ENCODE measurements at places on chromosomes 6 and 20.

GRCh38 chr6:120826253-120826652 is 508.0 kb downstream of the TBC1D32 start:
- no peak for DNase-seq

- DNase-seq, result no peak
These were observed 1.5 kb downstream of the RXRB start for GRCh38 chr6:33198853-33199436.

GRCh38 chr6:130896249-130896648 is 69.0 kb downstream of the SMLR1 start:
- no peak for DNase-seq

DNA sequence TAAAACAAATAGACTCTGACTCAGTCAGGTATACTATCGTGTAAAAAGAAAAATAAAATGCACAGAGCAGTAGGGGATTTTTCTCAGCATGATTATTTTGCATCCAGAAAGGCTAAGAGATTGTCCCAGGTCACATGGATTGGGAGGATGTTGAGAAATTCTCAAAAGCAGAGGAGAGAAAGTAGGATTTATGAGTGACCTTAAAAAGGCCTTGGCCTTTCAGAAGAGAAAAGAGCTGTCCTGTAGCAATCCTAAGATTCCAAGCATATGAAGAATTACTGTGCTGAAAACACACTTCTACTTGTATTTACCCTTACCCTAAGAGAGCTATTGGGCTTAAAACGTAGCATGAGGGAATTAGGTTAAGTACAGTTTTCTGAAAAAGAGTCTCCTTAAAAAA is 149.7 kb upstream of the ENPP5 start:
- DNase-seq, result no peak

DNA sequence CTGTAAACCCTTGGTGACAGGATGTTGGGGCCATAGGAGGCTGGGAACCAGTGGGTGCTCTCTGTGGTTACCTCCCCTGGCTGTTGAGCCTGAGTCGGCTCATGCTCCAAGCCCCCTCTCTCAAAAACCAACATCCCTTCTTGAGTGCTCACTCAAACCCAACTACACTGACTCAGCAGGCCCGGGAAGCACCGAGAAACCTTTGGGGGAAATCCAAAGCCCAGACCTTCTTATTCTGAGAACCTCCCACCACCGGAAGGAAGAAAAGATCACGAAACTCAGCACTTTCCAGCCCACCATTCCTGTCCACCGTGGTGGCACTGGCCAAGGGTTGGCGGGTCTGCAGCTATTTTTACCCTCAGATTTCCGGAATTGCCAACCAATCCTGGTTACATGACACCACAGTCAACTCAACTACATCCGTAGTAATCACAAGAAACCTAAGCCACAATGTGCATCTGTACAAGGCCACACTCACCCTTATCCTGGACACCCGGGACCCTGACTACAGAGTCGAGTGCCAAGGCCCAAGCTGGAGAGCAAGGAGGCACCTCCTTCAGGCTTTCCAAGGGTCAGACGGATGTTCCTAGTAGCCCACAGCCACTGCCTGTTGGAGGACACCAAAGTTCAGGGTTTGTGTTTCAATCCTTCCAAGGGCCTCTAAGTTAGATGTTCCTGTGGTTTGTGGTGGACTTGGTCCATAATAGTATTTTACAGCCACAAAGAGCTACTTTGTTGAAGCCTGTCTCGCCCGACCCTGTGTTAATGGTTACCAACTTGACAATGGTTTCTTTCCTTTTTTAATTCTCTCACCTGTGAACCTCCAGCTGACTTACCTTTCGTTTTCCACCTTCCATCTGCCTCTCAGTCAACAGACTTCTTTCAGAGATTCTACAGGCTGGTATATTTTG is 317.0 kb downstream of the CDC5L start:
- DNase-seq, result no peak

- DNase-seq, result no peak
These were observed 30.2 kb downstream of the ZHX3 start for GRCh38 chr20:41287327-41287726.

GRCh38 chr6:72522735-72523141 is 99.1 kb upstream of the KCNQ5 start:
- no peak for DNase-seq

- DNase-seq, result no peak
These were observed 92.6 kb upstream of the SOX4 start for GRCh38 chr6:21501021-21501354.

GRCh38 chr20:35467339-35468224 is 12.2 kb downstream of the CEP250 start:
- DNase-seq, result no peak

DNA sequence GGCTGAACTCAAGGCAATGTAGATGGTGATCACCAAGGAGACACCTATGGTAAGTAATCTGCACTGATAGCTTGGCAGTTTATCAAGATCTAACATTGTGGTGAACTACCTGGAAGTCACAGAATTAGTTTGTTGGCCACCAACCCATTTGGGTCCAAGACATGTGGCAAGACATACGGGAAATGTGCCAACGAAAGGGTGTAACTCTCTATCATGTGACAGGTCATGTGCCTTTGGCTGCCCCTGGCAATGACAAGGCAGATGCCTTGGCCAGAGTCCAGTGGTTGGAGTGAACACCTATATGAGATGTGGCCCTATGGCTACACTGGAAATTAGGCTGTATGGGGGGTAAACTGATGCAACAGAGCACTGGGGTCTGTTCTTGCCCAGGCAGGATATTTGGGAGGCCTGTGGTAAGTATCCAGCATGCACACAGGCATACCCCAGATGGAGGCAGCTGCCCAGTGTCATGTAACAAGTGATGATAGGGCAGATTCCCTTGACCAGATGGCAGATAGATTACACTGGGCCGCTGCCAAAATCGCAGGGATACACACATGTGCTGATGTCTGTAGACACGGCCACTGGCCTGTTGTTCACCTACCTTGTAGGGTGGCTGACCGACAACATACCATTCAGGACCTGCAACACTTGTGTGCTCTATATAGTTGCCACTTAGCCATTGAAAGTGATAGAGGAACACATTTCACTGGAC is 35.5 kb upstream of the HSF2 start:
- no peak for DNase-seq

DNA sequence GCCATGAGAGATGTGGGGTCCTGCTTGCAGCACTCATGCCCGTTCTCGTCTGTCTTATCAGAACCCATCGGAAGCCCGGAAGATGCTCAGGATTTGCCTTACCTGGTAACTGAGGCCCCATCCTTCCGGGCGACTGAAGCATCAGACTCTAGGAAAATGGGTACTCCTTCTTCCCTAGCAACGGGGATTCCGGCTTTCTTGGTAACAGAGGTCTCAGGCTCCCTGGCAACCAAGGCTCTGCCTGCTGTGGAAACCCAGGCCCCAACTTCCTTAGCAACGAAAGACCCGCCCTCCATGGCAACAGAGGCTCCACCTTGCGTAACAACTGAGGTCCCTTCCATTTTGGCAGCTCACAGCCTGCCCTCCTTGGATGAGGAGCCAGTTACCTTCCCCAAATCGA is 8.3 kb downstream of the PI16 start:
- DNase-seq, result no peak

GRCh38 chr6:130661077-130661476 is 166.1 kb upstream of the SMLR1 start:
- DNase-seq, result no peak

DNA sequence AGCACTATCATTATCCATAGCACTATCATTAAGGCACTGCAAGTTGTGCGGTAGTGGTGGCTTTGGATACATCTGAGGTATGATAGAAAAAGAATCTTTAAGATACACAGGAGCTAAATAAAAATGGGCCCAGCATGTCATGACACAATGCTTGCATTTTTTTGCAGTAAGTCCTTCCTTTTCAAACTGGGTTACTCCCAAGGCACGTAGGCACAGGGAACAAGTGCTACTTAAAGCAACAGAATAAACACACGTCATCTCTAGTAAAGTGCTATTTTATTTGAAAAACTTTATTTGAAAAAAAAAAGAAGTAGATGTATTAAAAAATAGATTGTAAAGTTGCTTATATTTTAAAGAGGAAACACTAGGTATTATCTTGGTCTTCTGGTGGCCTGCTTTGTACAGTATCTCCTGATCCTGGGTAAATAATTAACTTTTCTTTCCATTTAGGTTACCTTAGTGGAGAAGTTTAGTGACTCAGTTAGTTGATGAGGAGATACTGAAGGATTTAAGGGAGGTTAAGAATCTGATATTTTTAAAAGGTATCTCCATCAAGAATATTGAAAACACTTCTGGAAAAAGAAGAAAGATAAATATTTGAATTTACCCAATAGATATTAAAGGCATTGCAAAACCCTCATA is 129.6 kb downstream of the EDN1 start:
- no peak for DNase-seq

DNA sequence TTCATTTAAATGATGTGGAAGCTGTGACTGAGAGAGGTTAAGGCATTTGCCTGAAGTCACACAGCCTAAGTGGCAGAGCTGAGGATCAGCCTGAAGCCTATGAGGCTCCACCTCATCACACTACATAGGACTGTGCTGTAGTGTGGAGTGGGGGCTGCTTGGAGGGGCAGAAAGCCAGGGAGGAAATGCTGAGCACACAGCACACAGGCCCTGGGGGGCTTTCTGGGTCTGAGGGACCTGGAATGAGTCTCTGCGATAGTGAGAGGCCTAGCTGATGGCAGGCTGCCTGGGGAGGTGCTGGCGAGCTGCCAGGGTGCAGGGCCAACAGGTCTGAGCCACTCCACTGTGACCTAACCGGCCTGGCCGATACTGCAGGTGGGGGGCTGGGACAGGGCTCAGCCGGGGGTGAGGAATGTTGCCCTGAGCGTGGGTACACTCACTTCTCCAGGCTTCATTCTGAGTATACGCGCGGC is 2.2 kb upstream of the ARHGAP40 start:
- DNase-seq, result no peak

- no peak for DNase-seq
These were observed 23.6 kb downstream of the TBC1D7 start for GRCh38 chr6:13304580-13305260.

- no peak for DNase-seq
These were observed 1058.0 kb upstream of the FLRT3 start for GRCh38 chr20:15395457-15395856.

DNA sequence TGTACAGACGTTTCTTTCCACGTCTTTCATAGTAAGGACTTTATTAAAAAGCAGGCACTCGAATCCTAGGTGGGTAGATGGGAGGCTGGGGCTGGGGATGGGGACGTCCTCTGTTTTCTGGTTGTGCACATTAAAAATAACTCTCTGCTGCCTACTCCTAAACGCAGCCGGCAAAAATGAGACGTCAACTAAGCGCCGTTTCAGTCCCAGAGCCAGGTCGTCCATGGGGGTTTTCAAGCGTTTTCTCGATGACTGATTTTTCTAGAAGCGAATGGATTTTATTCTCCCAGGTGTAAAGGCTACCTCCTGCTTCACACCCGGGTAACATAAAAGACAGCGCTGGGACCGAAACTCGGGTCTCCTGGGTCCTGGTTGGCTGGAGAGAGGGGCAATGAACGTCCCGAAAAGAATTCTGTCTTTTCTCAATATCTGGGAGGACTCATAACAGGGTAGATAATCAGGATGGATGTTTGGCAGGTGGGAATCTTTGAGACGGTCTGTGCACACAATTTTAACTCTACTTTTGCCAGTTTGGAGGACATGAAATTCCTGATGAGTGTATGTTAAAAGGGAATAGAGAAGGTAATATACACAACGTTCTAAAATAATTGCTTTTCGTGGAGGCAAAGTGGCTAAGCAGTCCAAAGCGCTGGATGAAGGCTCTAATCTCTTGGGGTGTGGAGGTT is 25.2 kb downstream of the GPX6 start:
- no peak for DNase-seq

GRCh38 chr6:74638412-74638811 is 567.4 kb downstream of the COL12A1 start:
- no peak for DNase-seq

GRCh38 chr6:5677219-5678000 is 329.3 kb downstream of the NRN1 start:
- no peak for DNase-seq

- DNase-seq, result no peak
These were observed 106.7 kb downstream of the TMEM242 start for GRCh38 chr6:157216570-157216969.

DNA sequence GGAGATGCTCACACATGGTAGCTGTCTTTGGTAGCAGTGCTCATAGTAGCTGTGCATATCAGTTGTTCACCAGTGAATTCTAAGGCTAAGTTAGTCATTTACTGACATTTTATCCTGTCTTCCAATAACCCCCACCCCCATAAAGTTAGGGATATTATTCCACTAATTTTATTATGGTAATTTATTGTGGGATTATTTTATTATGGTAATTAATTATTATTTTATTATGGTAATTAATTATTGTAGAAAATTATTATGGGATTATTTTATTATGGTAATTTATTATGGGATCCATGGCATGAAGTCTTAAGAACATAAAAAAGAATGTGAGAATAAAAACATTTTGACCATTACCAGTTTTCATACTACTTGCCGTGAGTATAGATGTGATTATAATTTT is 406.5 kb downstream of the LAMA2 start:
- no peak for DNase-seq

DNA sequence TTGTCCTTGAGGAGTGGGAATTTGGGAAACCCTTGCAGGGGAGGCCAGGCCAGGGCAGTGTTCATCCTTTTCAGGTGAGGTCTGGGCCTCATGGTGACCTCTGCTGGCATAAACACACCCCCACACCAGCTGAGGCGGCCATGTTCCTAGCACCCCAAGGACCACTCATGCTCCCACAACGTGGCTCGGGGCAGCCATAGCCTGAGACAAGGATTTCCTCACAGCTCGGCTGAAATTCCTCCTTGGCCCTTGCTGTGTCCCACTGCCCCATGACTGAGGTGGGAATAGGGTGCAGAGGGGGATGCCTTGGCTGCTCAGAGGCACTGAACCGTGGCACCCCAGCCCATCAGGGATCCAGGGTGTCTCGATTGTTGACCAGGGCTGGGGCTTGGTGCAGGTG is 27.3 kb upstream of the SPDEF start:
- DNase-seq, result no peak

- no peak for DNase-seq
These were observed 55.6 kb downstream of the UTRN start for GRCh38 chr6:144340541-144341371.

DNA sequence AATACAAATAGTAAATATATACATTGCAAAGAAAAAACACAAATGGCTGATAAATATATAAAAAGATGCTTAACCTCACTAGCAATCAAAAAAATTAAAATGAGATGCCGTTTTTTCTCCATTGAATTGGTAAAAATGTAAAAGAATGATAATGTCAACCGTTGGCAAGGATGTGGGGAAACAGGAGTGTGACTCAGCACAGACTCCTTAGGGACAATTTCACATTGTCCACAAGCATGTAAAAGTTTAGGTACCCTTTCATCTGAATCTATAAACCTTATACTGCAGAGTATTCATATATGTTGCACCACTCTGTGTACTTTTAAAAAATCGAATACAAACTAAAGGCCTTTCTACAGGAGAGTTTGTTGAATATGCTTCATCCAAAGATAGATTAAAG is 143.1 kb upstream of the RREB1 start:
- no peak for DNase-seq

- DNase-seq, result no peak
These were observed 26.6 kb downstream of the CPXM1 start for GRCh38 chr20:2773812-2774211.

DNA sequence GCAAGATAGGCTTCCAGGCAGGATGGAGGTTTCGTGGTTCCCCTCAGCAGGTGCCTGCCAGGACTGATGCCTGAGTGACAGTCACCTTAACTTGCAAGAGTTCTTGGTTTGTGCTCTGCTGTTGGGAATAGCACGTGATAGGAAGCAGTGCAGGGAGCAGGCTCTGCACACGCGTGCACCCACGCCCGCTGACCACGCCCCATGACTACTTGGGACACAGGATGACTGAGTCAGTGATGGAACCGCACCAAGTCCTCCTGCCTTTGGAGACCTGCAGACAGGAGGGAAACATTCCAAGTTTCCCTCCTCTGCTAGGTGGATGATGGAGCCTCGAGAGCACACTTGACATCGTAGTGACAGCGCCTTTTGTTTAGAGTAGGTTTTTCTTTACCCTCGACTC is 164.2 kb downstream of the DTNBP1 start:
- DNase-seq, result no peak

All from astrocyte of the cerebellum (primary cell).